ENCODE measurements at places on chromosomes 5 and 9.

DNA sequence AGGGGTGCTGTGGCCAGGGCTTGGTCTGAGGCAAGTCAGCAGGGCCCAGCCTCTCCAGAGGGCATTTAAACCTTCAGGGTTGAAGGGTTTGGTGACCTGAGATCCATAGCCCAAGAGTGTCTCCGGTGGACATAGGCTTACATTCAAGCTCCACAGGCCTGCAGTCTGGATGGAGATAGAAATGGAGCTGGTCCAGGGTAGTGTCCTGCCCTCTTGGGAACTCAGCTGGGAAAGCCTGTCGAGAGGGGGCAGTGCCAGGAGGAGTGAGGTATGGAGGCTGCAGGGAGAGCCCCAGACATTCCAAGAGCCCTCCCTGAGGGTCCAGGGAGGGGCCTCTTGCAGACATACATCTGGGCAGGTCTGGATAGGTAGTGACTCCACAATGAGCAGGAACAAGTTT, 177.0 kb upstream of the MVB12B start:
- DNase-seq, result no peak

- DNase-seq, result no peak
Observed at GRCh38 chr5:37915097-37915736, 75.4 kb upstream of the GDNF start.

DNA sequence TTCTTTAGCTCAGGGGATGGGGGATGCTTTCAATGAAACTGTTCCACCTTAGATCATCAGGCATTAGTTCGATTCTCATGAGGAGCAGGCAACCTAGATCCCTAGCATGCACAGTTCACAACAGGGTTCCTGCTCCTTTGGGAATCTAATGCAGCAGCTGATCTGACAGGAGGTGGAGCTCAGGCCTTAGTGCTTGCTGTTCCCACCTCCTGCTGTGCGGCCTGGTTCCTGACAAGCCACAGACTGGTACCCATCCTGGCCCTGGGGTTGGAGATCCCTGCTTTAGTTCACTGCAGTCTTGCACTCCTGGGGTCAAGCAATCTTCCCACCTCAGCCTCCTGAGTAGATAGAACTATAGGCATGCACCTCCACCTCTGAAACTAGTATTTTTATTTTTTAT, 1369.8 kb upstream of the NUDT12 start:
- no peak for DNase-seq

- DNase-seq, result no peak
Observed at GRCh38 chr9:35001285-35001677, 11.7 kb downstream of the DNAJB5 start.

GRCh38 chr5:110477911-110478310, 248.6 kb downstream of the TMEM232 start:
- DNase-seq, result peak; percentile 2

DNA sequence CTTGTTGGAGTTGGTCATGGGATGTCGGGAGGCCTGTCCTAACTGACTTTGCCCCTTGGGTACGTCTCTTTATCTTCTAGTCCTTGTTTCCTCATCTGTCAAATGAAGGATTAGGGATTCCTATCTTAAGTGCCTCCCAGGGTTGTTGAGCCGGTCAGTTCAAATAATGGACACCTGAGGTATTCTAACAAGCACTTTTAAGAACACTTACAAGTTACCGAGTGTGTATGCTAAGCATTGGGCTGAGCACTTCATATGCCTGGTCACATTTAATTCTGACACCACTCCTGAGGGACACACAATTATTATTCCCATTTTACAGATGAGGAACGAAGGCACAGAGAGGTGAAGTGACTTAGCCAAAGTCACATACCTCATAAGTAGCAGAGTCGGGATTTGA, 37.1 kb downstream of the CAMK2A start:
- DNase-seq, result no peak

DNA sequence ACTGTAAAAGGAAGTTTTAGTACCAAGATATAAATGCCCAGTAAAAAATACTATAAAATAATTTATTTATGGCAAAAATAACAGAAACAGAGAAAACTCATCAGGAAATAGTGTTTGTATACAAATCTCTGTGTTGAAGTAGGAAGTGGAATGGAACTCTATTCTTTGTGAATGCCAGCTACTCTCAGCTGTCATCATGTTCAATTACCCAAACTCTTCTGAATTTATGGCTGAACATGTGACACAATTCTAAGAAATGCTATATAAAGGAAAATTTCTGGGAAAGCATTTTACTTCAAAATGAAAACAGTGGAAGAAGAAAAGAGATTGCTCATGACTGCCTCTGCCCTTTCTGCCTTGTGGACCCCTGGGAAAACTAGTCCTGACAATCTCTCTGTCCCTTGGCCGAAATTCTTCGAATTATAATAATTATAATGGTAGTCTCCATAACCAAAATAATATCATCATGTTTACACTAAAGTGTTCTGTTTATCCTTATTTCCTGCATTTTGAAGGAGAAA, 522.3 kb upstream of the ST8SIA4 start:
- DNase-seq, result no peak

DNA sequence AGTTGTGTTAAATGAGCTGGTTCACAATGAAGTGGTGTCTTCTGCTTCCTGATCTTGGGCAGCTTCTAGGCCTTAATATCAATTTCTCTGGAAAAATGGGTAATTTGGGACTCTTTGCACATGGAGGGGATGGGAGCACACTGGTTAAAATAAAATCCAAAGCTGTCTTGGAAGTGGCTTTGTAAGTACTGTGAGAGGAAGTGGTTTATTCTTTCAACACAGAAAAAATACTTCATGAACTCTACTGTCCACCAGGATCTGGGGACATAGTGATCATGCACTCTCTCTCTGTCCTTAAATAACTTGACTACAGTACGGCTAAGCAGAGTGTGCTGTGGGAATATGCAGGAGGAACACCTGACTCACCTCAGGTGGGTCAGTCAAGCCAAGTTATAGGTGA, 2.4 kb downstream of the PCYOX1L start:
- no peak for DNase-seq

- no peak for DNase-seq
Observed at GRCh38 chr9:20495098-20495497, 127.2 kb downstream of the MLLT3 start.

GRCh38 chr5:173293817-173294672, 34.2 kb downstream of the STC2 start:
- DNase-seq, result peak; percentile 48
